ENCODE measurements at places on chromosomes 4 and X.

GRCh38 chrX:15549189-15550012, 48.8 kb downstream of the BMX start:
- DNase-seq: no peak

DNA sequence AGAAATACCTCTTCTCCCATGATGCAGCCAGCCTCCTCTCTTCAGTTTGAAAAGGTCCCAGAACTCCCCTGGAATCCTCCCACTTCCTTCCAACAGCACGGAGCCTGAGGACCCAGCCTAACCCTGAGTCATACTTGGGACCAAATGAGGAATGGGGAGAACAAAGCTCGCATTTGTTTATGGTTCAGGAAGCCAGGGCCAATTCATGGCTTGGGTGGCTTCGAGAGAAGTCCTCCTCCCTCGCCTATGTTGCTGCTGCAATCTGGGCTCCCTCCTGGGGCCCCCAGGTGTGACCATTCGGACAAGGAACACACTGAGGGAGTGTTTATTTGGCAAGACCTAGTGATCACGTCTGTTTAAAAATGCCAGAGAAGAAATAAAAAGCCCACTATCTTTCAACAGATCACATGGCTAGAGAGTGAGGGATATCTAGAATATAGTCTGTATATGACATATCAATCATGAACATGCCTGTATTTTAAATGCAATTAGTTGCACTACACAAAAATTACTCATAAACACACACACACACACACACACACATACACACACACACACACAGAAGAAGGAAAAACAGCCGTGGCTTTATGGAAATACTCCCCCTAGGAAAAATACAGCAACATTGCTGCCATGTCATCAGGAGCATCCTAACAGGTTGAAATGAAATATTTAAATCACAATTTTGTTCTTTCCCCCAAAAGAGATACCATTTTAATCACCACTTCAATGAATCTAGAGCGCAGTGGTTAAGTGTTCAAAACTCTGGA, 155.7 kb upstream of the MAP3K15 start:
- no peak for DNase-seq

DNA sequence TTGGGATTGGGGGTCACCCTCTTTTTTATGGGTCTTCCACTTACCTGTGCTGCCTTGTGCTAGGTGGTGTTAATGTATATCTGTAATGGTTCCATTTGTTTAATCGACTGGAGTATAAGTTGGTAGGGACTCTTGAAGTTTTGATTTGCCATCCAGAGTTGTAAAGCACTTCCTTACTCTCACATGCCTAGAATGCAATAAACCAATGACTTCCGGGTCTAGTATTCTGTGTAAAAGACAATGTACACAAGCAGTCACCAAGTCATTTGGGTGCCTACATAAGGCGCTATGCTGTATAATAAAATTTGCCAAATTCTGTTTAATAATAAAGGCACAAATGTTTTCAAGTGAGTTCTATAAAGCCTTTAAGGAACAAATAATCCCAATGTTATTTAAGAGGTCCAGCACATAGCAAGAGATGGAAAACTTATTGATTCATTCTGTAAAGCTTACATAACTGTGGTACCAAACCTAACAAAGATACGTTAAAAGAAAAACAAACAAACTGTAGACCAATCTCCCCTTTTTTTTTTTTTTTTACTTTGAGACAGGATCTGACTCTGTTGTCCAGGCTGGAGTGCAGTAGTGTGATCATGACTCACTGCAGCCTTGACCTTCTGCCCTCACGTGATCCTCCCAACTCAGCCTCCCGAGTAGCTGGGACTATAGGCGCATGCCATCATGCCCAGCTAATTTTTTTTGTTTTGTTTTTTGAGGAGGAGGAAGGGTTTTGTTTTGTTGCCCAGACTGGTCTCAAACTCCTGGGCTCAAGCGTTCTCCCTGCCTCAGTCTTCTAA, 41.5 kb upstream of the HPRT1 start:
- DNase-seq: no peak

- peak; percentile 80 for DNase-seq
These were observed 866 bp upstream of the EMD start for GRCh38 chrX:154378059-154378798.

GRCh38 chr4:96775501-96775900, 935.6 kb downstream of the PDHA2 start:
- no peak for DNase-seq

DNA sequence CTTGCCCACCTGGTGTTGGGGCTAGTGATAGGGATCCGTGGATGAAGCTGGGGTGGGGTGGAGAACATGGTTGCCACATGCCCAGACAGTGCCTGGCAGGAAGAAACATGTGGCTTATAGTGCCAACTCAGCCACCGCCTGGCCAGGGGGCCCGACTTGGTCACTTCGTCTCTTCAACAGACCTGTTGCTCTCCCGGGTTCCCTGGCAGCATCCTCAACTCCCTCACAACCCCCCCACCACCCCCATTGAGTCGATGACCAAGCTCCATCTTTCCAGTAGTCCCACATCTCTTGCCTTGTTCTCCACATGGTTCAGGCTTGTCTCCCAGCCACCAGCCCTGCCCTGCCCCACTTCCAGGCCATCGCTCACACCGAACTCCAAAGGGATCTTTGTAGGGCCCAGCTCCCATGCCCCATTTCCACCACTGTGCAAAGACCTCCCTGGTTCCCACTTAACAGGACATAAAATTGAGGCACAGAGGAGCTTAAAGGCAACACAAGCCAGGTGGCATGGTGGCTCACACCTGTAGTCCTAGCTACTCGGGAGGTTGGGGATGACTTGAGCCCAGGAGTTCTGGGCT, 7.8 kb downstream of the PNCK start:
- no peak for DNase-seq

- DNase-seq: no peak
These were observed 30.0 kb downstream of the METAP1 start for GRCh38 chr4:99025506-99025905.

- no peak for DNase-seq
These were observed 43.6 kb downstream of the TIGD4 start for GRCh38 chr4:152735906-152736305.

GRCh38 chr4:39067451-39067850, 5.4 kb downstream of the KLHL5 start:
- DNase-seq: no peak

DNA sequence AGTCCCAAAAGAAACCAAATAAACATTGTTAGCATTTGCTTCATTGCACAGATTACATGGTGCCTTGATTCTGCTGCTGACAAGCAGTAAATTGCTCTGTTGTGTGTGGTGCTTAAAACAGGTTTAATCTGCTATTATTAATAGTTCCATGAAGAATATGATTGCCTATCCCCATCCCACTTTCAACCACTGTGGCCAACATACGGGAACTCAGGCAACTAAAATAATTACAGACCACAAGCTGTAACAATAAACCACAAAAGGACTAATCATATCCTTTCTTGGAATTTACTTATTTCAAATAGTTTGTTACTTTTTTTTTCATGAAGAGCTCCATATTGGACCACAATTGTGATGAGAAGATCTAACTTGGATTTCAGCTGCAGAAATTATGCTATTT, 131.5 kb downstream of the PACRGL start:
- no peak for DNase-seq

DNA sequence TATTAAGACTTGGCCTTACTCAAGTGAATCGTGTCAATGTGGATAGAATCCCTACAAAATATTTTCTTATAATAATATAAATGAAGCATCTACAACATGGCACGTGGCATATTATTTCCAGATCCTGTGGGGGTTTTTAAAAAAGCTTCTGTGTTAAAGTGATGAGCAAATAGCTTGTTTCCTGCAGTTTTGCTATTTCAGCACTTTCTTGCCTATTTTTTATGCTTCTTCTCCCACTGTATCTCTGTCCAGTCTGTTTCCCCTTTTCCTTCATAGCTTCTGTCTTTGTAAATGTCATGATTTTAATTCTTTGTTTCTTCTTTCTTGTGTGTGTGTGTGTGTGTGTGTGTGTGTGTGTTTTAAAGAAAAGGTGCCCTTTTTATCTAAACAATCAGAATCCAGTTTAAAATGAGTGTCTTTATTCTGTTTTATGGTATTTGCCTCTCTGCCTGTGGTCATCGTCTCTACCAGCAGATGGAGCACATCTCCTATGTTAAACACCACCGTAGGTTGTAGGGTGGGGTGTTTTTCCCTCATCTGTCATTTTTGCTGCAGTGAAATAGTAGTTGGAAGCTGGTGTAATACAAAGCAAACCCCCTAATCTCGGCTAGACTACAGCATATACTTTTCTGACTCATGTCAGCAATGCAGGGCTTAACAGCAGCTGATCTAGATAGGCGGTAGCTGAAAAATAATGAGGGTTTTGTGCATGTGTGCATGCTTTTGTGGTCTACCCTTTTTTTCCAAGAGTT, 33.1 kb downstream of the FTHL17 start:
- DNase-seq: no peak

DNA sequence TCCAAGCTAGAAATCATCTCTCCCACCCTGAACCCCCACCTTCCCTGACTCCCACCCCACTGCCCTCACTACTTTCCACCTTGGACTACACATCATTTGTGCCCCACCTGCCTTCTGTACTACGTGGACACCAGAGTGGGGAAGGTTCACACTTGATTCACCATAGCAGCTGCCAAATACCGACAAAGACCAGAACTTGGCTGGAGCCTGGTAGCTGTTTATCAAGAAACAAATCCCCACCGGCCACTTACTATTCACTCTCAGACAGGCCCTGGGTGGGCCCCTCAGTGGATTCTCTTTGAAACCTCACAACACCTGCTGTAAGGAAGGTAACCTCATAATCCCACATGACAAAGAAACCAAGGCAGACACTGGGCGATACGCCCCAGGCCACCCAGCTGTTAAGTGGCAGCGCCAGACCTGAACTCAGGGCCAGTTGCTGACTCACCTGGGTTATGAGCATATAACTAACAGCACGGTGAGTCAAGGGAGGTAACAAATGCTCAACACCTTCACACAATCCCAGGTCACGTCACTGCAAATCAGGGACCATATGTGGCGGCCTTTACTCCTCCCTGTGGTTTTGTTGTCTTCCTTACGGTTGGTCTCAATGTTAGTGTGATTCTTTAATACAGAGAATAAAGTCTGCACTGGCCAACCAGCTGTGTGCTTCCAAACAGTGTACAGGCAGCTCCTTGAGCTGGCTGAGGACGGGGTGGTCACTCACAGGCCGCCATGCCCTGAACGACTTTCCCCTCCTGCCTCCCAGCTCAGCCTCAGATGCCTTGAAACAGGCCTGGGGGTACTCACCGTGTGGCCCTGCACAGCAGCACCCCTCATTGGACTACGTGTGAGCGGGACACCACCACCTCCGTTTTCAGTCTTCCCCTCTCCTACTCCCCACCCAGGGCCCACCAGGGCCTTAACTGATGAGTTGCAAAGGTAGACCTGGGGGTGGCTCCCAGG, 7.5 kb downstream of the WDR1 start:
- DNase-seq: no peak

DNA sequence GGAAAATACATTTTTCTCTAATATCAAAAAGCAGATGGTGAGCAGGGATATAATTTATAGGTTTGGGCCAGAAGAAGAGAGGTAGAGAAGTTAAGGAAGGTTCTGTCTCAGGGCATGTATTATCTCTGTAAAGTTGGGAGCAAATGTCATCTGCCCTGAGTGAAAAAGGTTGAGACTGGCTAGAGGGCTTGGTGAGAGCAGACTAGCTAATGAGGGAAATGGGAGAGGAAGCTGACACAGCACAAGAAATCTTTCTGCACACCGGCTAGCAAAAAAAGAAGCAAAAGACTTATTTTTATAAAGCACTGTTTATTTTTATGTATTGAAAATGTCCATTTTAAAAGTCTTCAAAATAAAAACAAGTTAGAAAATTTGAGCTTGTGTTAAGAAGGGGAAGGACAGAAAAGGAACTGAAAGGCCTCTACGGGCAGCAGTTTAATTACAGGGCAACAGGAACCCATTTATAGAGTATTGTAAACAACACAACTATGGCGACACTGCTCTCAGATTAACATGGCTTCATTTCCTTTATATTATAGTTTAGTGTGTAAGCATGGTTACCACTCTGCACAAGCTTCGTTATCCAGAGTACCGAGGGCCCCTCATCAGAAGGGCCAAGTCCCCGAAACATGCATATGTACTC, 17.4 kb downstream of the CD40LG start:
- no peak for DNase-seq

- no peak for DNase-seq
These were observed 58.8 kb downstream of the LNX1 start for GRCh38 chr4:53532521-53532920.

DNA sequence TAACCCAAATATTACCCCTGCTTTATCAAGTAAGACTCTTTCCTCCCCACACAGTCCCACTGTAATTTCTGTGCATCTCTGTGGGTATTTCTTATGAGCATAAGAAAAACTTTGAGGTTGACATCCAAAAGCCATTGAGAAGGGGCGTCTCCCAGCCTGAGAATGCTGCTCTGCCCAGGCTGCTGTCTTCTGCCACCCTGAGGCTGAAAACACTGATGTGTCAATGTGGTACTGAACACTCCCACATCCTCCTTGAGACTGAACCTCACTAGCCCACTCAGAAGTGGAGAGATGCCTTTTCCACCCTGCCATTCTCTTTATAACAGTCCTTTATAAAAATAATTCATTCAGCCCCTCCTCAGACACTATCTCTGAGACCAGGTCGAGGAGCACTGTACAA, 120.8 kb downstream of the SMIM20 start:
- no peak for DNase-seq

- DNase-seq: peak; percentile 39
These were observed 20.2 kb downstream of the MMRN1 start for GRCh38 chr4:89914609-89915550.

- DNase-seq: no peak
These were observed 5.0 kb upstream of the BANK1 start for GRCh38 chr4:101785486-101785885.

DNA sequence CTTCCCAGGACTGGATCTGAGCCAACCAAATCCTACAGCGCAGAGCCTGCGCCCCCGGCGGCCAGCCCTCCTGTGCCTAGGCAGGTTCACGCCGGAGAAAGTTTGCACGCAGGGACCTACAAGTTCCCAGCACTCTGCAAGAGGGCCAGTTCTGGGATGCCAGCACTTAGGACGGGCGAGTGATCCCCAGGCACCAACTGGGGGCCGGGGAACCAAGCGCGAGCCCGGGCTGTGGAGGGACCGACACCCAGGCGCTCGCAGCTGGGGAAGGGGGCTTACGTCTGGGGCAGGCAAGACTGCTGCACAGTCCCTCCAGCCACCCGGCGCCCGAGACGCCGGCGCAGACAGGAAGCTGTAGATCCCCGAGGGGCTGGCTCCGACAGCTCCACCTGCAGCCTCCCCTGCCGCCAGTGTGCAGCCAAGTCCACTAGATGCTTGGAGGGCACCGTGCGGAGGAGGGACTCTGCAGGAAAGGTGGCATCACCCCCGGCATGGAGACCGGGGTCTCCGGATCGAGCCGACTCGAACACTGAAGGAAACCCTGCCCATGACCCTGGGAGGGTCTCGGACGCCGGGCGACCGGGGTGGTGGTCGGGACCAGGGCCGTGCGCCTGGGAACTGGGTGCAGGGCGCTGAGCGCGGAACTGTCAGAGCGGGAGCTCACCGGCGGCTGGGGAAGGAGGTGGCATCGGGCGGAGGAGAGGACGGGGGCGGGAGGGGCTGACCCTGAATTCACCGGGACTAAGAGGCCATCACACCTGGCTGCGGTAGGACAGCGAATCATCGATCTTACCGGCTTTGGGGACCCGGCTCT, 566 bp downstream of the CORIN start:
- DNase-seq: no peak

Measured in NCI-H446 (cell line).